ENCODE measurements at places on chromosomes 7 and 10. TPM values are rescaled to one million over a fixed set of nuclear protein-coding genes. Genes with fewer than 3 reads are reported as not detected.

The HPSE2 gene
- total RNA-seq, result not detected

The CDC14C gene
- not detected for total RNA-seq

The GATA3 gene
- total RNA-seq, result 293 TPM

DNA sequence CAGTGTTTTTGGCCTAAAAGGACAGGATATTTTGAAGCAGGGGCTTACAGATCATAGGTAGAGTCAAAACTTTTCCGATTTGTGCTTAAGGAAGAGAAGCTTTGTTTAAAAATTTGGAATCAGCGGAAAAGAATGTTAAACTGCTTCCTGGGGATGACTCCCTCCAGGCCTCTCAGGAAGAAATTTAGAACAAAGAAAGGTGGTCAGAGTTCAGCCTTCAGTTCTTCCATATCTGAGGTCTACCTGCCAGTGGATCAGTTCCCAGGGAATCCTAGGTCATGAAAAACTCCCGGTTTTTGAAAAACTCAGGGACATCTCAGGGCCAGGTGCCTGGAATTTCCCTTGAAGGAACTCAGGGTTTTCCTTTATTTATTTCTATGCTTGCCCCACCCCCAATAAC, 100.3 kb downstream of the MCU start:
- H3K4me1 ChIP-seq, result peaks cover 9% of the 10 kb centered on the region
- no peaks in the 10 kb centered on the region for H3K36me3 ChIP-seq
- no peak overlapping the region for H3K4me3 ChIP-seq

- H3K4me3 ChIP-seq, result no peak overlapping the region
- DNase-seq, result no peak
- H3K27ac ChIP-seq, result no peak overlapping the region
Measured at GRCh38 chr7:146889806-146890555, 773.4 kb downstream of the CNTNAP2 start.

GRCh38 chr10:73979141-73979808, 18.6 kb upstream of the VCL start:
- peaks cover 22% of the 10 kb centered on the region for H3K4me1 ChIP-seq
- H3K4me3 ChIP-seq, result no peak overlapping the region
- no peak for DNase-seq
- H3K27me3 ChIP-seq, result peaks cover 50% of the 10 kb centered on the region

DNA sequence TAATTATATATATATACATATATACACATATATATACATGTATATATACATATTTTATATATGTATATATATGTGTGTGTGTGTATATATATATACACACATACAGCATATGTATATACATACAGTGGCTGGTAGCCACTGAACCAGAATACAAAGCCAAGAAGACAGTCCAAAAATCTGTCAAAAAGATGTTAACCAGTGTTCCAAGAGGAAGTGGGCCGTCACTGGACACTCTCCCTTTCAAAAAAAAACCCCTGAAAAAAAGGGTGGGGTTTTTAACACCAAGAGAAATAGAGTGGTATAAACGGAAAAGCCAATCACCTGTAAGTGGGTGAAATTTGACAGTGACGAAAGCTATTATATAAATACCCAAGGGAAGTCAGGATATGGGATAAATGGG, 31.1 kb upstream of the C1GALT1 start:
- H3K4me3 ChIP-seq, result no peak overlapping the region
- H3K36me3 ChIP-seq, result peaks cover 19% of the 10 kb centered on the region
- no peaks in the 10 kb centered on the region for H3K27me3 ChIP-seq
- H3K4me1 ChIP-seq, result peaks cover 15% of the 10 kb centered on the region
- DNase-seq, result no peak

GRCh38 chr10:27526242-27526641, 22.1 kb downstream of the RAB18 start:
- H3K4me3 ChIP-seq, result no peak overlapping the region
- H3K27me3 ChIP-seq, result no peaks in the 10 kb centered on the region
- peaks cover 64% of the 10 kb centered on the region for H3K4me1 ChIP-seq

Data from activated T-helper 2 cell treated with anti-CD3 and anti-CD28 coated beads, Interferon-gamma antibody, Interleukin-2, Interleukin-4, amounts not matched to agents 10 μg/mL and 5 μg/mL and 100 μg/mL, durations not matched to agents 14 hours and 24 hours and 36 hours (primary cell).